Adrenal gland (tissue), 19 donors: ENCODE measurements at places on chromosomes 1 and 21. TPM values are rescaled to one million over a fixed set of nuclear protein-coding genes. Genes with fewer than 3 reads are reported as not detected.

DNA sequence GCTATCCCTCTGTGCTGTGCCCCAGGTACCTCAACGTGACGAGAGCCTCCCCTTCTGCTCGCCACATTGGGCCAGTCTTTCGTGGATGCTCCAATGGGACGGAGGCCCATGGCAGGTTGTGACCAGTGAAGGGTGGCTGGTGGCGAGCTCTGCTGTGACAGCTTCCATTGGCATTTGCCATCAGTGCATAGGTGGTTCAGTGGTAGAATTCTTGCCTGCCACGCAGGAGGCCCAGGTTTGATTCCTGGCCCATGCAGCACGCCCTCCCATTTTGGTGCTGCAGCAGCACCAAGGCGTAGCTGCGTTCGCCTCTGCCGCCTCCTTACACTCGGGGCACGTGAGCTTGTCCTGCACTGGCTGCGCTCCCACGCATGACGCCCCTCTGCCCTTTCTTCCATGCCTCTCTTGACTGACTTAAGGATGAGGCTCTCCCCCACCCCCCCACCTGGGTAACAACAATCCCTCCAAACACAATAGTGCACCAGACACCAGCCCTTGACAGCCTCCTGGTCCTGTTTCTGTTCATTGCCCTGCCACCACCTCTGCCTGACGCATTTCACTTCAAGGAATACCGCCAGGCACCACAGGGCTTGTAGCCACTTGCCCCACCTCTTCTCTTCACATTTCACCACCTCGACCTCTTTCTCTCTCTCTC lies 24.7 kb upstream of the FCGR2A start:
- no peak for DNase-seq
- H3K27me3 ChIP-seq: peaks cover 6% of the 10 kb centered on the region
- no peaks in the 10 kb centered on the region for H3K36me3 ChIP-seq
- no peak overlapping the region for H3K27ac ChIP-seq
- H3K4me1 ChIP-seq: no peaks in the 10 kb centered on the region

DNA sequence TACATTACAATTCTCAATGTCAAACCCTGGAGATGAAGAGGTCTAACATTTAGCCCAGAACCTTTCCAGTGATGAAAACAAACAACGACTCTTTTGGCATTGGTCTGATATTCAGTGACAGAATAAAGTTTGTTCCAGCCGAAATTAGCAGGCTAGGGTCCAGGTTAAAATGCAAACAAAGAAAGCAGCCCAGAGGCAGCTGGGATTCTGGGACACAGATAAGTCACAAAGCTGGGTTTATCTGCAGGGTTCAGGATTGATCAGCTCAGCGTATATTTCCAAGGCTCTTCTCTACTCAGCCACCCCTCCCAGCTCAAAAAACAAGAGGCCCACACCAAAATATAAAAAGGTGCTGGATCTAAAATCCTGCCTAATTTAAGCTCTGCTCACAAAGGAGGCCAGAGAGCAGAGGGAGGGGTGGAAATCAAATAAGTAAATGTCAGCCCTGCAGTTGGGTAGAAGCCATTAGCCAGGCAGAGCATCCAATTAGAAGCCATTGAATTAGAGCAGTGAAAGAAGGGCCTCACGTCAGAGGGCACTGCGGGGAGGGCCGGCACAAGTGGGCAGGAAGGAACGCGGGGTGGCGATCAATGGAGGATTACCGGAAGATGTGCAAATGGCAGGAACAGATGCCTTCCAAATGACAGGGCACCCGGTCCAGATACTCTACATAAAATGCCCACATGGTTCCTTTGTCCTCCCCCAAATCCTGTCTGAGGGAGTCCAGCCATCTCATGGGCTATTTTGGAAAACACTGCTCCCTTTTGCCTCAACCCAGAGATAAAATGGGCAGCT lies 3.2 kb upstream of the KLHDC8A start:
- H3K27ac ChIP-seq: peak overlapping the region; percentile 86
- peak; percentile 43 for DNase-seq
- H3K36me3 ChIP-seq: no peaks in the 10 kb centered on the region

- no peaks in the 10 kb centered on the region for H3K36me3 ChIP-seq
- H3K4me3 ChIP-seq: no peak overlapping the region
- DNase-seq: no peak
- H3K27me3 ChIP-seq: no peaks in the 10 kb centered on the region
- H3K27ac ChIP-seq: no peak overlapping the region
- no peaks in the 10 kb centered on the region for H3K4me1 ChIP-seq
Observed at GRCh38 chr21:24590261-24590660, 1017.0 kb downstream of the MRPL39 start.

DNA sequence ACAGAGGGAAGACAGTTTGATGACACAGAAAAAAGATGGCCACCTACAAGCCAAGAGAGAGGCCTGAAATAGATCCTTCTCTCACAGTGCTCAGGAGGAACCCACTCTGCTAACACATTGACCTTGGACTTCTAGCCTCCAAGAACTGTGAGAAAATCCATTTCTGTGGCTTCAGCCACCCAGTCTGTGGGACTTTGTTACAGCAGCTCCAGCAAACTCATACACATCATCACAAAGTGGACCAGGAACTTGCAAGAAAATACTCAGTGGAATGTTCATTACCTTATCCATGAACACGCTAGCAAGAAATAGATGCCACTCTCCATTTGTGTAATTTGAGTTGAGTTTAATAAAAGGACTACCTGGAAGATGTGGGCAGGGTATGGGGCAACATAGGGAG lies 38.1 kb upstream of the VWA5B1 start:
- H3K4me3 ChIP-seq: no peak overlapping the region
- no peak overlapping the region for H3K27ac ChIP-seq
- H3K36me3 ChIP-seq: no peaks in the 10 kb centered on the region
- H3K4me1 ChIP-seq: no peaks in the 10 kb centered on the region
- no peak for DNase-seq

DNA sequence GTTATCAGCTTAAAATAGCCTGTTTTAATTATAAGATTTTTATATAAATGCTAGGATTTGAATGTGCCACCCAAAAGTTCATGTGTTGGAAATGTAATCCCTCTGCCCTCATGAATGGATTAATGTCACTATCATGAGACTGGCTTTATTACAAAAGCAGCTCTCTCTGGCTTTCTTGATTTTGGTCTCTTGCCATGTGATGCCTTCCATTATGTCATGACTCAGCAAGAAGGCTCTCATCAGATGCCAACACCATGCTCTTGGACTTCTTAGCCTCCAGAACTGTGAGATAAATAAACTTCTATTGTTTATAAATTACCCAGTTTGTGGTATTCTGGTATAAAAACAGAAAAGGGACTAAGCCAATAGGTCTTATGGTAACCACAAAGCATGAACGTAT lies 6.9 kb upstream of the PRSS38 start:
- no peaks in the 10 kb centered on the region for H3K36me3 ChIP-seq
- H3K4me1 ChIP-seq: no peaks in the 10 kb centered on the region
- no peak overlapping the region for H3K4me3 ChIP-seq
- no peaks in the 10 kb centered on the region for H3K27me3 ChIP-seq
- DNase-seq: no peak

- H3K36me3 ChIP-seq: no peaks in the 10 kb centered on the region
- no peak overlapping the region for H3K4me3 ChIP-seq
- DNase-seq: no peak
- no peaks in the 10 kb centered on the region for H3K27me3 ChIP-seq
- H3K4me1 ChIP-seq: no peaks in the 10 kb centered on the region
Observed at GRCh38 chr1:92505015-92505692, 18.4 kb upstream of the GFI1 start.

DNA sequence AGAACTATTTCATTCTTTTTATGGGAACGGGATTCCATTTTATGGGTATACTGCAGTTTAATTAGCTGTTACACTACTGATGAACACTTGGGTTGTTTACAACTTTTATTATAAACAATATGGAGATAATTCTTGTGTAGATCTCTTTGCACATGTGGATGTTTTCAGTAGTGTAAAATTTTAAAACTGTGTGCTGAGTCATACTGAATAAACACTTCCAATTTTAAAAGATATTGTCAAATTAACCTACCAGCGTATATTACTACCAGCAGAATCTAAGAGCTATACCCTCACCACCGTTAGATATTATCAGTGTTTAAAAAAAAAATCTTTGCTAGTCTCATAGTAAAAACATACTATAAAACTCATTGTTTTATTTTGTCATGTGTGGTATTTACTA lies 106.1 kb downstream of the CC2D1B start:
- H3K4me1 ChIP-seq: no peaks in the 10 kb centered on the region
- H3K27ac ChIP-seq: no peak overlapping the region
- H3K27me3 ChIP-seq: no peaks in the 10 kb centered on the region
- no peak for DNase-seq

- peak within 1 kb of the TSS; percentile 89 for H3K4me3 ChIP-seq
- peak within 1 kb of the TSS; percentile 96 for H3K27ac ChIP-seq
- no peaks in the 10 kb centered on the region for H3K36me3 ChIP-seq
- no peaks in the 10 kb centered on the region for H3K27me3 ChIP-seq
- DNase-seq: peak; percentile 79
Observed at GRCh38 chr1:20485527-20486456, at the start of gene CAMK2N1. Gene CAMK2N1, minus strand, starts transcription at chr1:20486210. Its CDS starts 831 bp downstream, at chr1:20485379.

GRCh38 chr1:230350208-230350921 lies 75.8 kb downstream of the PGBD5 start:
- peak overlapping the region; percentile 1 for H3K27ac ChIP-seq
- DNase-seq: peak; percentile 85
- H3K4me1 ChIP-seq: peaks cover 35% of the 10 kb centered on the region
- no peak overlapping the region for H3K4me3 ChIP-seq
- H3K27me3 ChIP-seq: no peaks in the 10 kb centered on the region

DNA sequence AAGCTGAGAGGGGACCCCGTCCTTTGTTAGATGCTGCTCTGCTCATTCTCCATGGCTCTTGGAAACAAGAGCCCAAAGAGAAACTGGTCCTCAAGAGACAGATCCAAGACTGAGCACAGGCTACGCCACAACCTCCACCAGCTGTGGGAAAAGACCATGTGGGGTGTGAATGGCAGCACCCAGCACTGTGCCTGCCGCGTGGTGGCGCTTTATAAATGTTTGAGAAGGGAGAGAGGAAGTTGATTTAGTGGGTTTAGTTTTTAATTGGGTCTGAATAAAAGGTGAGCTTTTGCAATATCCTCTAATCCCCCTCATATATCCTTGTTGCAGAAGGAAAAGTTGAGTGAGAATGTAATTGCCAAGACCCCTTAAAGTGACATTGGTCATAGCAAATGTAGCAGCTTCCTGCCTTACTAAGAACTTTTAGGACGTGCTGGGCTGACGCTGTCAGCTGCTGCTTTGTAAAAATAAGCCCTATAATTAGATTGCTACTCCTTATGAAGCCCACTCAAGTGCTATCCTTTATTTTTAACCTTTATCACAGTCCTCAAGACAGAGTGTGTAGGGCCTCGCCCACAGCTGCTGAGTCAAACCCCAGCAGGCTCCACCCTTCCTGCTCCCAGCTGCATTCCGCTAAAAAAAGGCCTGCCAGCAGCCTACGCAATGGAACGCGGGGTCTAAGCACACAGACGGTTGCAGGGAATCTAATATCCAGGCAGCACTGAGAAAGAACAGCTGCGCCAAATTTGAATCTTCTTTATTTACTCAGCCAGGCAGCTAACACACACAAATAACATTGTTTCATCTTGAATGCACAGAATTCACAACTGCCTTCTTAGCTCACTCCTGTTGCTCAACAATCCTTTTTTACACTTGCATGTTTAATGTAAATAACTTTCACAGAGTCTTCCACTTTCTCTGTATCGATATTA lies 47.4 kb upstream of the PRDX6 start:
- H3K36me3 ChIP-seq: no peaks in the 10 kb centered on the region
- H3K4me1 ChIP-seq: peaks cover 9% of the 10 kb centered on the region
- H3K27ac ChIP-seq: peak overlapping the region; percentile 72
- H3K27me3 ChIP-seq: no peaks in the 10 kb centered on the region
- no peak overlapping the region for H3K4me3 ChIP-seq

DNA sequence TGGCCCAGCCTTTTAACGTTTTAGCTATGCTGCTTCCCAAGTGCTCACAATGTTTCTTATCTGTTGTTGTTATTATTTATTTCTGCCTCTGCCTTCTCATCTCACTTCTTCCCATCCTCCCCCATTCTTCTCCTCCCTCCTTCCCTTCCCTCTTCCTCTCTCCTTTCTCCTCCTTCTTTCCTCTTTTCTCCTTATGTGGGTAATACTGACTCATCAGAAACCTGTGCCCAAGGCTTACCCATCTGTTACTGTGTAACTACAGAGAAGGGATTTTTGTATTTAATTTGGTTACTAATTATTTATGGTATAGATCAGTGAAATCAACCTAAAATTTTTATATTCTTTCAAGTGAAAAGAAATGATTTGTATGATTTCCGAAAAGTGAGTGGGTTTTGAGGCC lies 120.3 kb downstream of the KCNK2 start:
- H3K27ac ChIP-seq: no peak overlapping the region
- H3K27me3 ChIP-seq: no peaks in the 10 kb centered on the region
- H3K36me3 ChIP-seq: no peaks in the 10 kb centered on the region
- H3K4me3 ChIP-seq: no peak overlapping the region
- no peak for DNase-seq

DNA sequence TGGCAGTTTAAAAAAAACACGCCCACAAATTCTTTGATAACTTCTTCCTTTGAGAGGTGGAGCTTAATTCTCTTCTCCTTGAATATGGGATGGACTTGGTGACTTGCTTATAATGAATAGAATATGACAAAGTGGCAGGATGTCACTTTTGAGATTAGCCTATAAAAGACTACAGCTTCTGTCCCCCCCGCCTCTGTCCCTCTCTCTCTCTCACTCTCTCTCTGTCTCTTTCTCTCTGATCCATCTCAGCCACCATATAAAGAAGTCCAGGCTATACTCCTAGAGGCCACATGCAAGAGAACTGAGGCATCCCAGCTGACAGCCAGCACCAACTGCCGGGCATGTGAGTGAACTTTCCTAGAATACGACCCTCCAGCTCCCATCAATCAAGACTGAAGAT lies 7.7 kb upstream of the DMBX1 start:
- no peaks in the 10 kb centered on the region for H3K36me3 ChIP-seq
- H3K4me3 ChIP-seq: no peak overlapping the region
- H3K4me1 ChIP-seq: no peaks in the 10 kb centered on the region
- no peak overlapping the region for H3K27ac ChIP-seq
- DNase-seq: no peak
- peaks cover 10% of the 10 kb centered on the region for H3K27me3 ChIP-seq

DNA sequence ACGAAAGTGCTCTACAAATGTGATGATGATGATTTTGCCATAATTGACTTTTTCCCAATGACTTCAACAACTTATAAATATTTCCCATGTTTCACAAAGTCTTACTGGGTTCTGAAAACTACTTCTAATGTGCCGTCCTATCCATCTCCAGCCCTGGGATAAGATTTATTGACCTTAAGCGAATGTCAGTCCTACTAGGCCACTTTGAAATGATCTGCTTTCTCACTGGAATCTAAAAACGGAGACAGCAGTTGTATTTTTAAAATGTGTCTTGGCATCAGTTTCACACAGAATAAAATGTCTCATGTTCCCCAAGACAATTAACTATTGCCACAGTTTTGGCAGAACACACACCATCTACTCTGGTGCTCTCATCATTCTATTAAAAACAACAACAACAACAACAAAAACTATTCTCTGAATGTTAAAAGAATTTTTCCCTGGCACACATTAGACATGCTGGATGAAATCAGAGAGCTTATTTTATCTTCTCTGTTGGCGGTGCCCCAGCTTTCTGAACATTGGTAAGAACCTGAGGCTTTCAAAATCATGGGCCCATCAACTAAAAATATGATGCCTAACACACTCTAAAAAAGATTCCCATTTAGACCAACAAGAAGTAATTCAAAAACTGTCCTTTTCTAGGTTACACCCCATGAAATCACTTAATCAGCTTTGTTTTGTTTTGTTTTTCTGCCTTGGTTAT lies 23.1 kb upstream of the DNASE2B start:
- H3K36me3 ChIP-seq: no peaks in the 10 kb centered on the region
- no peaks in the 10 kb centered on the region for H3K27me3 ChIP-seq
- no peak overlapping the region for H3K4me3 ChIP-seq
- H3K27ac ChIP-seq: no peak overlapping the region
- H3K4me1 ChIP-seq: peaks cover 55% of the 10 kb centered on the region

The ANGPTL3 gene
- not detected for polyA plus RNA-seq

The WNT3A gene
- polyA plus RNA-seq: not detected

The CR1L gene
- polyA plus RNA-seq: not detected

The PRPF38A gene
- 20.0 TPM for polyA plus RNA-seq

The KRTAP19-1 gene
- polyA plus RNA-seq: not detected

The EXTL1 gene
- 1.1 TPM for polyA plus RNA-seq

The UMODL1 gene
- not detected for polyA plus RNA-seq

The C1orf141 gene
- not detected for polyA plus RNA-seq
